ENCODE measurements at places on chromosomes 12 and 14. TPM values are rescaled to one million over a fixed set of nuclear protein-coding genes. Genes with fewer than 3 reads are reported as not detected.
A peak's percentile ranks its signal among the peaks of the same experiment; 100 is the strongest.

The KLHL33 gene
- total RNA-seq: 0.69 TPM

The CISTR gene
- not detected for total RNA-seq

The KRT77 gene
- not detected for total RNA-seq

The OR6C2 gene
- total RNA-seq: 0.42 TPM

The CLEC4C gene
- total RNA-seq: not detected

The KLRG1 gene
- 3.8 TPM for total RNA-seq

The RNASE11 gene
- not detected for total RNA-seq

The PAPLN gene
- 4.8 TPM for total RNA-seq

The TDRD9 gene
- 0.95 TPM for total RNA-seq

The ABCB9 gene
- total RNA-seq: 6.6 TPM

The C3AR1 gene
- 7.0 TPM for total RNA-seq

The FAR2 gene
- total RNA-seq: 18.6 TPM

The KCNMB4 gene
- 9.7 TPM for total RNA-seq

DNA sequence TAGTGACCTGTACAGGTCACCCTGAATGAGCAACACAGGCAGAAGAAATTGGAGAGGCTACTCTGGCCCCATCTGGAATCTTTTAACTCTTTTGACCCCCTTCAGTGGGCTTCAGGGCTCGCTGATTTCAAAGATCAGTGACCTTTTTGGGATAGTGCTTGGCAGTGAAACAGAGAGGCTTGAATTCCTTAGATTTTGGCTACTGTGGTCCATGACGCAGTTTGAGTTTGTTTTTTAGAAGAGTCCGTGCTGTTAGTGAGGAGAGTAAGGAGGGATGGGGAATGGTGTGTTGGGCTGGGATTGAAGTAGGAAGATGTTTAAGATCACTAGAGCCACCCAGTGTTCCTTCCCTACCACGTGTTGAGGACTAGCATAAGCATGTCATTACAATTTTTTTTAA is 16.5 kb downstream of the TMEM30B start:
- no peak for DNase-seq

- DNase-seq: no peak
Observed at GRCh38 chr14:90276646-90277367, 20.5 kb downstream of the PSMC1 start.

GRCh38 chr12:133081159-133081780 is 547 bp downstream of the ZNF140 start:
- DNase-seq: no peak

DNA sequence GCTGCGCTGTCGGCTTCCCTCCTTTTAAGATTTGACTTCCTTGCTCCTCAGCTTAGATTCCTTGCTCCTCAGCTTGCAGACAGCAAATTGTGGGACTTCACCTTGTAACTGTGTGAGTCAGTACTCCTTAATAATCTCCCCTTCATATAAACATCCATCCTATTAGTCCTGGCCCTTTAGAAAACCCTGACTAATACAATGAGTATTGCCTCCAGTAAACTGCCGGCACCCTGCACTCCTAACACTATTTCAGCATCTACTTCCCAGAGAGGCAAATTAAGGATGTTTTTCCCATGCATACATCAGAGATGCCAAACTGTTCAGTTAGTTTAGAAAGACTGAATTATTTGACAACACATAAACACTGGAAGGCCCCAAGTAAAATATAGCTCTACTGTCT is 611.3 kb upstream of the TMEM132C start:
- no peak for DNase-seq

DNA sequence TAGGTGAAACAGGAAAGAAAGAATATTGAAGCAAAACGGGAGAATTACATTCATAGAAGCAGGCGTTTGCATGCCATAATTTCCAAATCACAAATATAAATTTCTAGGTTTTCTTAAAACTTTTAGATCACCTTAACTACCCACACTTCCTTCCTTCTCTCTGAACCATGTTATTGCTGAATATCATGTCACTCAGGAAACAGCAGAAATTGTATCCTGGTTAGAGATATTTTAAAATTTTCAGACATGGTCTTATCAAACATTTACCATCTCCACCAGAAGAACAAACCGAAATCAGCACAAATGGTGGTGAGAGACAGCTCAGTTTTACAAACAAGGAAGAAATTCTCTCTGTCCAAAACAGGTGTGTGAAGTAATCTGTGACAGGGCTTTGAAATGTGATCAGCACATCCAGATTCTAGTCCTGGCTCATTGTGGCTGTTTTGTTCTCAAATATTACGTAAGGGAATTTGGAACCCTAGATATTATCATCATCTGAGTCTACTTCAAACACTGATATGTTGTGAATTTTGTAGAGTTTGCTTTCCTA is 16.3 kb downstream of the TESPA1 start:
- DNase-seq: no peak

GRCh38 chr14:77498120-77498979 is at the start of gene ISM2:
Gene ISM2 (minus strand): TSS chr14:77498816. CDS start chr14:77498793, 23 bp downstream.
- DNase-seq: no peak

DNA sequence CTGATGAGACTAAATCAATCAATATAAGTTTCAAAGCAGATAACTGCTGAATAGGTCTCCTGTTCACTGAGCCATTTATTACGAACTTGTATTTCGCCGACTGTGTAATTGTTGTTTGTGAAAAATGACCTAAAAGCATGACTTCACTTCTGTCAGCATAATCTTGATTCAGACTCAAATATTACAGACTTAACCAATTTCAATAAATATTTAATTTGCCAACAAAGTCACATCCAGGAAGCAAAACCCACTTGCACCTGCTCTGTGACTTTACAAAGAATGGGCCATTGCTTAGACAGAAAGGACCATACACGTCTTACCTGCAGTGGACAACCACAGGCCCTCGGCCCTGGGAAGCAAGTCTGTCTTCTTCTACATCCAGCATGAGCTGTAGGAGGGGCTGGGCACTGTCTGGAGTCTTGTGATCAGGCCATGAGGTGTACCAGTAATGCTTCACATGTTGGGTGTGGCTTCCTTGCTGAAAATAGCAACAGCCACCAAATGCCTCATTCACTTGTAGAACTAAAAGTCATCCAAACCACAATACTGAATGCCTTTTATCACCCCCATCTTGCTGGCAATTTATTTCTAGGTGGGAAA is 23.5 kb upstream of the PTPRB start:
- DNase-seq: no peak

- no peak for DNase-seq
Observed at GRCh38 chr14:96940009-96940408, 142.8 kb downstream of the VRK1 start.

DNA sequence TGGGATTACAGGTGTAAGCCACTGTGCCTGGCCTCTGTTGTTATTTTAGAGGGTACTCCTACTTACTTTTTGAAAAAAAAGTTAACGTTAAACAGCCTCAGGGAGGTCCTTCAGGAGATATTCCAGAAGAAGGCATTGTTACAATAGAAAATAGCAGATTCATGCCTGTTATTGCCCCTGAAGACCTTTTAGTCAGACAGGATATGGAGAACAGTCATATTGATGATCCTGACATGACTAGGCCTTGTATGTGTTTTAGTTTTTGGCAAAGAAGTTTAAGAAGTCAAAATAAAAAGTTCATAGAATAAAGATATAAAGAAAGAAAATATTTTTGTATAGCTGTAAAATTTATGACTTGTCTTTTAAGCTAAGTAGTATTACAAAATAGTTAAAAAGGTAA is 45.3 kb downstream of the WASHC3 start:
- no peak for DNase-seq

GRCh38 chr12:127311720-127312364 is 955.1 kb upstream of the TMEM132C start:
- no peak for DNase-seq

DNA sequence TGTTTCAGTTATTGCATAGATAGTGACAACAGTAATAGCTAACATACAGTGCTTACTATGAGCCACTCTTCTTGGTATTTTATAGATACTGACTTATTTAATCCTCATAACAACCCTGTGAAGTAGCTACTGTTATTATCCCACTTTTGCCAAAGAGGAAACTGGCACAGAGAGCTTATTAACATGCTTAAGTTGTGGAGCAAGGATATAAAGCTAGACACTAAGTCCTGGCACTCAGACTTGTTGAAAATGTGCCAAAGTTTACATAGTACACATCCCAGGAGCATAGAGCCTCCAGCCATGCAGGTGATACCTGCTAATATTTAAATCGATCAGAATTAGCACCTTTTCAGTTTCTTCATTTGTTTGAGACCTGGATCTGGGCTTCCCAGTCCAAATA is 41.8 kb downstream of the VEZT start:
- no peak for DNase-seq

DNA sequence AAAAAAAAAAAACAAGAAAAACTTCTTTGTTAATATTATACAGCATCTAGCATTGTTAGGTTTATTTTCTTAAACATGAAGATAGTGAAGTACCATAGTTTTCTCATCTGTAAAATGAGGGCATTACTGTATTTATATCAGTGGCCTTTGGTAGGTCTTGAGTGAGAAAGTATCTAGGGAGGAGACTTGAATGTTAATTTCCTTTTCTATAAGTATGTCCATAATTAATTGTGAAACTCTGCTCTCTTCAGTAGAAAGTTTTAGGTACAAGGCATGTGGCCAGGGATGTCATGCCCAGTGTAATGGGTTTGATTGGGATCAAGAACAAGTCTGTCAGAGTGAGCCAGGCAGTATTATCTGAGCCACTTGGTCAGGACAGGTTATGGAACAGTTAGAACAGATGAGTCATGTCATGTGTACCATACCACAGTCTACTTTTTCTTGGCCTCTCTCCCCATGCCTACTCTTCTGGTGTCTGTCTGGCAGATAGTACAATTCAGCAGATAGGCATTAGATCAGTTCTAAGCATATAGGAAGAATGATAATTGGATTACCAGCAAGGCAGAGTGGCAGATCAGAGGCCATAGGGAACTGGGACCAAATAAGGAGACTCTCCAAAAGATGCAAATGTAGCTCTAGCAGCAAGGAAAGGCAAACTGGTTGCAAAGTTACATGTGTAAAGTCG is 30.4 kb downstream of the FBXO34 start:
- DNase-seq: no peak

GRCh38 chr14:77260631-77261030 is 10.4 kb downstream of the NGB start:
- DNase-seq: peak; percentile 14

All from urinary bladder (tissue), 4 donors.